AG08395 (cell line): ENCODE measurements at places on chromosomes 2 and 18.

GRCh38 chr2:103880081-103880834 is 973.7 kb upstream of the POU3F3 start:
- DNase-seq: no peak

DNA sequence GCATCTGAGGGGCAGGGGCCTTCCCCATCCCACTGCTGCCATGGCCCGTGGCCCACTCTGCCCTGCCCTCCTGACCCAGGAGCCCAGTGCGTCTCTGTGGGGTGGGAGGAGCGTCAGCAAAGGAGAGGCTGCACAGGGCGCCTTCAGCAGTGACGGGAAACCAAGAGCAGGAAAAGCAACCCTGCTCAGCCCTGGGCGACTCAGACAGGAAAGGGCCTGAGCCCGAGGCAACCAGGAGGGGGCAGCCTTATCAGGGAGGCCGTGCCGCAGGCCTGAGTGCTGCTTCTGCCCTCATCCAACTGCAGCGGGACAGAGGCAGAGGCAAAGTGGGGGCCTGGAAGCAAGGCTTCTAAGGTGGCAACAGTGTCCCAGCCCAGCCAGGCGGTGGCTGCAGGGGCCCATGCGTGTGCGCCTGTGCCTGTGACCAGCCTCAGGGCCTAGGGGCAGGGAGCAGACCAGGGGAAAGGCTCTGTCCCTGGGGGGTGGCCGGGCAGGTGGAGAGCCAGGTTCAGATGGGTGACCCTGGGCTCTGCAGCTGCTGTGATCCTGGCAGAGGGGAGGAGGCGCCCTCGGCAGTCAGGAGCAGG is 23.3 kb upstream of the ALPI start:
- DNase-seq: no peak

GRCh38 chr2:29309090-29310029 is 194.1 kb downstream of the CLIP4 start:
- peak; percentile 63 for DNase-seq

DNA sequence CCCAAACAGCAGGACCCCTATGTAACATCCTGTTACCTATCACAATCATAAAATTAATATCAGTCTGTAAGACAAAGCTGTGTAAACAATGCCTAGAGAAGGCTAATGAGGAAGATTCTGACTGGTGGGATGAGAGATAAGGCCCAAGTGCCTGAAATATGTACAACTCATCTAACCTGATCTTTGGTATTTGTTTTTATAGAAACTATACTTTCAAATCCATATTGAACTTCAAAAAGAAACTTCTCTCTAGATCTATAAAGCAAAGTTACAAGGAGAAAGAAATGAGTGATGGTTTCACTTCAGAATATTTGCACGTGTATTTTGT is 36.1 kb upstream of the ITGA4 start:
- no peak for DNase-seq

DNA sequence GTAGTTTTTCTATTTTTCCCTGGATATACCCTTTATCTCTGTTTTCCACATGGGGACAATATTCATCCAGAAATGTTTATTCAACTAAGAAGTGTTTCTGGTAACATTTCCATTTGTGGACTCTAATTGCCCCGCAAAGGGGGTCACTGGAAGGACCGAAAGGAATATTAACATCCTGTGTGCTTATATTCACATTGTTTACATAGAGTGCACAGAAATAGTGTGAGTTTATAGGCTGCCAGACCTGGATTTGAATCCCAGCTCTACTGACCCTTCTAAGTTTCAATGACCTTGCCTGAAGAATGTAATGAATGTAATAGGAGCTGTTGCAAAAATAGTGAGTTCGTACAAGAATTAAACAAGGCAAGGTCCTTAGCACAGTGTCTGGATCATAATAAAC is 152.9 kb upstream of the NCKAP5 start:
- no peak for DNase-seq

- peak; percentile 7 for DNase-seq
Measured at GRCh38 chr2:164510895-164511294, 110.4 kb downstream of the GRB14 start.

GRCh38 chr2:241329669-241330615 is 14.2 kb downstream of the SEPTIN2 start:
- DNase-seq: no peak

DNA sequence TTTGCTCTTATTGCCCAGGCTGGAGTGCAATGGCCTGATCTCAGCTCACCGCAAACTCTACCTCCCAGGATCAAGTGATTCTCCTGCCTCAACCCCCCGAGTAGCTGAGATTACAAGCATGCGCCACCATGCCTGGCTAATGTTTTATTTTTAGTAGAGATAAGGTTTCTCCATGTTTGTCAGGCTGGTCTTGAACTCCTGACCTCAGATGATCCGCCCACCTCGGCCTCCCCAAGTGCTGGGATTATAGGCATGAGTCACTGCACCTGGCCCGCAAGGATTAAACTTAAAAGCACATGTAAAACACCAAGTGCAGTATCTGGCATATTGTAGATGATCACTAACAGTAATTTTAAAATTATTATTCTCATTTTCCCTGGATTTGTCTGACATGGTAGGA is 72.9 kb downstream of the C1QL2 start:
- no peak for DNase-seq

- no peak for DNase-seq
Measured at GRCh38 chr2:197274937-197275336, 35.6 kb downstream of the ANKRD44 start.

GRCh38 chr18:62438402-62438801 is 84.4 kb upstream of the ZCCHC2 start:
- DNase-seq: no peak

DNA sequence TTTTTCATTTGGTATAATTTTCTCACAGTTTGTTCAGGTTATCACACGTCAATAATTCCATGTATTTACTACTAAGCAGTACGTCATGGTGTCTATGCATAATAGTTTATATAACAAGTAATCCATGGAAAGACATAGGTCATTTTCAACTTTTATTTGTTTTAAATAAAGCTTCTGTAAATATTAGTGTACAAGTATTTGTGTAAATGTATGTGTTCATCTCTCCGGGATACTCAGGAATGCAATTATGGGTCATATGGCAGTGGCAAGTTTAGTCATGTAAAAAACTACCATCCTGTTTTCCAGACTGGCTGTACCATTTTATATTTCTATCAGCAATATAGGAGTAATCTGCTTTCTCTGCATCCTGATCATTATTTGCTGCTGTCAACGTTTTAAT is 231.1 kb upstream of the ZNF804A start:
- DNase-seq: no peak
